Karpas-422 (cell line): ENCODE measurements at places on chromosomes 11 and 22. TPM values are rescaled to one million over a fixed set of nuclear protein-coding genes. Genes with fewer than 3 reads are reported as not detected.

BTG4 gene
- not detected in 2 replicates for total RNA-seq

DNA sequence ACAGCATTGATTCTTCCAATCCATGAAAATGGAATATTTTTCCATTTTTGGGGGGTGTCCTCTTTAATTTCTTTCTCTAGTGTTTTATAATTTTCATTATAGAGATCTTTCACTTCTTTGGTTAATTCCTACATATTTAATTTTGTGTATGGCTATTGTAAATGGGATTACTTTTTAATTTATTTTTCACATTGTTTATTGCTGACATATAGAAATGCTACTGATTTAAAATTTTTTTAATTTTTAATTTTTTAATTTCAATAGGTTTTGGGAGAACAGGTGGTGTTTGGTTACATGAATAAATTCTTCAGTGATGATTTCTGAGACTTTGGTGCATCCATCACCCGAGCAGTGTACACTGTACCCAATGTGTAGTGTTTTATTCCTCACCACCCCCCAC is 26.6 kb upstream of the OOSP4B start:
- DNase-seq, result no peak

DNA sequence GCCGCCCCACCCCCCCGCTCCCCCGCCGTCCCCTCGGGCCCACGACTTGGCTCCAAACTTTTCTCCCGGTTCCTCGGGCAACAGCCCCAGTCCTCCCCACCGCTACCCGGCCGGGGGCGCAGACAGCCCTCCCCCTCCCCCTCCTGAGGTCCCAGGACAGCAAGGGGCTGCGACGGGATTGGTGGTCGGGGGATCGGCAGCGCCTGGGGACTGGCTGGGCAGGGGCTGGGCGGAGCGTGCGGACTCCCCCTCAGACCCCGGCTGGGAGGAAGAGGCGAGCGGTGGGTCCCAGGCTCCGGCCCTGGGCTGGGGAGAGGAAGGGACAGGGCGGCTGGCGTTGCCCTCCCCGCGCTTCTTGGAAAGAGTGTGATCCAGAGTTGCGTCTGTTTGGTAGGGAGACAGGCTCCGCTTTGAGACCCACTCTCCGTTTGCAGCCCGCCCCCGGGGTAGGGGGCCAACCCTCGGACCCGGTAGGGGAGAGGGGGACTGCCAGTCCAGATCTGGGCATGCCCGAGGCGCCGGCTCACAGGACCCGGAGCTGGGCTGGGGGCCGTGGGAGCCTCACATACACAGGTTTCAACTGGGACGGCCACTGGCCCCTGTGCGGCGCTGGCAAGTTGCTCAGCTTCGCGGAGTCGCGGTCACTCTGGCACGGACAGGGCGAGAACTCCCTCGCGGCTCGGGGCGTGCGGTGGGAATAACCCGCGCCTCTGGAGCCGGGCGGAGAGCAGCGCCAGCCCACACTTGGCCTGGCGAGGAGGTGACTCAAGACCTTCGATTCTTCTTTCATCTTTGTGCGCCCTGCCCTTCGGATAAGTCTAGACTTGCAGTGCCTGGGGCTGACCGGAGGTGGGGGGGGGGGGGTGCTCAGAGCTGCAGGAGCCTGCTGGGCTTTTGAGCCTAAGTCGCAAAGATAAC is 999 bp downstream of the TSKU start:
- DNase-seq, result no peak

GRCh38 chr11:81033779-81034540 is 1593.1 kb upstream of the TENM4 start:
- peak; percentile 32 for DNase-seq

GRCh38 chr11:95993438-95994298 is 69.8 kb upstream of the MTMR2 start:
- DNase-seq, result no peak
